Fibroblast of lung (primary cell): ENCODE measurements at places on chromosomes 7 and 10. TPM values are rescaled to one million over a fixed set of nuclear protein-coding genes. Genes with fewer than 3 reads are reported as not detected.

The OR2A12 gene
- total RNA-seq, result not detected in 2 replicates

The H2AZ2 gene
- total RNA-seq, result 121 and 230 TPM in 2 replicates

The LRMDA gene
- 1.0 and 2.0 TPM in 2 replicates for total RNA-seq

The ASL gene
- 18.7 and 36.0 TPM in 2 replicates for total RNA-seq

The SFRP5 gene
- total RNA-seq, result not detected in 2 replicates

GRCh38 chr10:14536241-14537213 lies 205.8 kb upstream of the FRMD4A start:
- peak; percentile 45 for DNase-seq

GRCh38 chr7:70434821-70435220 lies 697.1 kb upstream of the GALNT17 start:
- DNase-seq, result no peak

DNA sequence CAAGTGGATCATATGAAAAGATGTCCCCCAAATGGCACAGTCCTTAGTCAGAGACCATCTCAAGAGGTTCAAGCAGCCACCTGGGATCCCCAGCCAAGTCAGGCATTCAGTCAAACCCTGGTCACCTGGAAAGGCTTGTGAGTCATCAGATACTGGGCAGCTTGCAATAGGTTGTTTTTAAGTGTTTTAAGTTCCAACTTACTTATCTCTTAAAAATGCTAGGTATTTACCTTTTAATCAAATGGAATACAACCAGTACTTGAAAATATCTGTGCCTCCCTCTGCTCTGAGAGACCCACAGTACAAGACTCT lies 262.2 kb downstream of the WDR11 start:
- peak; percentile 25 for DNase-seq

DNA sequence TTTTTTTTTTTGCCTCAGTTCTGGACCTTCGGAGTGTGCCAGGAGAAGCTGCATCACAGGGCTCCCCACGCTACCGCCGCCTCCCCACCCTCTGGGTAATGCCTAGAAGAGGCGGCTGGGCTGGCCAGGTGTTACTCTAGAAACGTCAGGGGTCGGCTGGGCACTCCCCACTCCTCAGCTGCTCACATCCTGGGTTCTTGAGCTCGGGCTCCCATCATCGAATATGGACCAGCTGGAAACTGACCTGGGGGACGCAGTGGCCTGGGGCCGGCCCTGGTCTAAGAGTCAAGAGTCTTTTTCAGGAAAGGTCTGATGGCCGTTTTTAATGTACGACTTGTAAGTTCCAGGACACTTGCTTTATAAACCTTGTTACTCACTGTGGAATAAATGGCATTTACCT lies 326.5 kb downstream of the WDR37 start:
- no peak for DNase-seq

- no peak for DNase-seq
These were observed 835 bp downstream of the COMMD3 start for GRCh38 chr10:22317076-22317370.

DNA sequence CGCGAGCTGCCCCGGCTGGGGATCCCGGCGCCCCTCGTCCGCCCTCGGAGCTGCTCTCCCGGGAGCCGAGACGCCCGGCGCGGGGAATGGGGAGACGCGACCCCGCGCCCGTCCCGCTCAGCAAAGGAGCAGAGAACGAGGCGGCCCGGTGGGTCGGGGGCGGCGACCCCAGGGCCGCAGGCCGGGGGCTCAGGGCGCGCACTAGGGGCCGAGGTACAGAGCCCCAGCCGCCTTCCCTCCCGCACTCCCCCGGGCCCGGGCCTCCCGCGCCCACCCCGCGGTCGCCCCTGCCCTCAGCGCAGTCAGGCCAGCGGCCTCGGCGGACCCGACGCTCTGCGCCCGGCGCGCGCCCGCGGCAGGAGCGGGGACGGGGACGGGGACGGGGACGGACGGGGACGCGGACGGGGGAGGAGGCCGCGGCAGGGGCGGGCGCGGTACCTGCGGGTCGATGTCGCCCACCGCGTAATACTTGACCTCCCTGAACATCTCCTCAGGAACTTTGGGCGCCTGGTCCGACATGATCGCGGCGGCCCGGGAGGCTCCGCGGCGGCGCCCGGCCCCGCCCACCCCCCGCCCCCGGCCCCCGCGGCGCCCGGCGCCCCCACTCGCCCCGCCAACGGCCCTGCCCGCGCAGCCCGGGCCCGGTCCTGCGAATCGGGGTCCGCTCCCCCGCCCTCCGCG lies 373 bp downstream of the PAXIP1 start:
- no peak for DNase-seq

- DNase-seq, result no peak
These were observed 476.8 kb upstream of the ADARB2 start for GRCh38 chr10:2214092-2214491.

DNA sequence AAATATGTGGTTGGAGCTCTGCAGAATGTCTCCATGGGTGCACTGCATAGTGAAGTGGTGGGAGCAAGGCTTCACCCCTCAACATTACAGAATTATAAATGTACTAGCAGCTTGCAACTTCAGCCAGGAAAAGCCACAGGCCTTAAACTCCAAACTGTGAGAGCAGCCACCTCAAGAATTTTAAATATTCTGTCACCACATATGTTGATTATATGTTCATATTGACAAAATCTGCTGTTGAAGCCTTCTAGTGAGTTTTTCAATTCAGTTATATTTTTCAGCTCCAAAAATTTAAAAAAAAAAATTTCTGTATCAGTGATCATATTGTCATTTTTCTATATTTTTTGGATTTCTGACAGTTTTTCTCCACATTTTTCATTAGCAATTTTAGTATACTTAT lies 30.9 kb upstream of the AKR1C2 start:
- no peak for DNase-seq

GRCh38 chr7:142714375-142714774 lies 34.9 kb upstream of the PRSS1 start:
- DNase-seq, result no peak

GRCh38 chr10:118161461-118162246 lies 114.9 kb upstream of the RAB11FIP2 start:
- DNase-seq, result no peak

DNA sequence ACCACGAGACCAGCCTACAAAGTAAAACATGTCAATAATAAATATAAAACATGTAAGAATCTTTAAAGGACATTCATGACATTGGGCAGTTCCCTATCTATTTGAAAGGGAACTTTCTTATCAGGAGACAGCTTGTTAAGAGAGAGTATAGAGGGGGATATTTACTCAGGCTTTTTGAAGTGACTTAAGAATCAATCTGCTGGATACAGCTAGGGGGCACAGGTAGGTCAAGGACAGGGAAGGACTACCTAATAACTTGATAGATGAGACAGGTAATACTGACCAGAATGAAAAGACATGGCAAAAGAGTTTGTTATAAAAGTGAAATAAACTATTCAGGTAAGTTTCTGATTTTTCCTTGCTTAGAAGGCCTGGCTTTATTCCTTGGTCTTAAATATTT lies 21.8 kb upstream of the LRRD1 start:
- no peak for DNase-seq

DNA sequence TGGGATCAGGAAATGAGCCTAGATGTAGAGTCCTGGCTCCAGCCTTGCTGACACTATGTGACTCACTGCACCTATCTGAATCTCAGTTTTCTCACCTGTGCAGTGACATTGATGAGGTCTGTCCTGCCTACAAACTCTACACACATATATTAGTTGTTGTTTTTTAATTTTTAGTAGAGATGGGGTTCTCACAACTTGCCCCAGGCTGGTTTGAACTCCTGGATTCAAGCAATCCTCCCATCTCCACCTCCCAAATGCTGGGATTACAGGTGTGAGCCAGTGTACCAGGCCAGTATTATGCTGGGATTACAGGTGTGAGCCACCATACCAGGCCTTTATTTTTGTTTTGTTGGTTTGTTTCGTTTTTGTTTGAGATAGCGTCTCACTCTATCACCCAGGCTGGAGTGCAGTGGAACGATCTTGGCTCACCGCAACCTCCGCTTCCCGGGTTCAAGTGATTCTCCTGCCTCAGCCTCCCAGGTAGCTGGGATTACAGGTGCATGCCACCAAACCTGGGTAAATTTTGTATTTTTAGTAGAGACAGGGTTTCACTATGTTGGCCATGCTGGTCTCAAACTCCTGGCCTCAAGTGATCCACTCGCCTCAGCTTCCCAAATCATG lies 11.8 kb upstream of the DDIT4 start:
- no peak for DNase-seq

DNA sequence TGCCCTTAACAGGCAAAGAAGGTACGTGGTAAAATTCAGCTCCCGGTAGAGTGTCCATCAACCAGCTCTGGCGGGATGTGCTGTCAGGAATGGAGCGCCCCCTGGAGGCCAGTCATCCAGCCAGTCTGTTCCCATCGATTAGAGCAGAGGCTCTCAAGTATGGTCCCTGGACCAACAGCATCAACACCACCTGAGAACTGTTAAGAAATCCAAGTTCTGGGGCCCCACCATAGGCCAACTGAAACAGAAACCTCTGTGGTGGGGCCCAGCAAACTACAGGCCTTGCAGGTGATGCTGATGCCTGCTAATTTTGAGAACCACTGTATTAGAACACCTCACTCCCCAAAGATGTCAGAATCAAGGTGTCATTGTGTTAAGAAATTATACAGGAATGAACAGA lies 109.2 kb downstream of the DPY19L1 start:
- peak; percentile 12 for DNase-seq
